Naive thymus-derived CD4-positive, alpha-beta T cell (primary cell): ENCODE measurements at places on chromosomes 11 and 22. TPM values are rescaled to one million over a fixed set of nuclear protein-coding genes. Genes with fewer than 3 reads are reported as not detected.

Gene OR8A1
- total RNA-seq, result not detected

Gene CD59
- 36.2 TPM for total RNA-seq

- H3K27ac ChIP-seq, result no peak overlapping the region
- H3K27me3 ChIP-seq, result no peaks in the 10 kb centered on the region
- no peaks in the 10 kb centered on the region for H3K36me3 ChIP-seq
- no peak for DNase-seq
Observed at GRCh38 chr11:65672180-65672860, 9.6 kb upstream of the RELA start.

- H3K4me3 ChIP-seq, result peak overlapping the region; percentile 92
- no peak for DNase-seq
- H3K27ac ChIP-seq, result peak overlapping the region; percentile 79
- no peaks in the 10 kb centered on the region for H3K27me3 ChIP-seq
- no peaks in the 10 kb centered on the region for H3K36me3 ChIP-seq
Observed at GRCh38 chr11:66311470-66311964, 5.3 kb downstream of the CD248 start.

DNA sequence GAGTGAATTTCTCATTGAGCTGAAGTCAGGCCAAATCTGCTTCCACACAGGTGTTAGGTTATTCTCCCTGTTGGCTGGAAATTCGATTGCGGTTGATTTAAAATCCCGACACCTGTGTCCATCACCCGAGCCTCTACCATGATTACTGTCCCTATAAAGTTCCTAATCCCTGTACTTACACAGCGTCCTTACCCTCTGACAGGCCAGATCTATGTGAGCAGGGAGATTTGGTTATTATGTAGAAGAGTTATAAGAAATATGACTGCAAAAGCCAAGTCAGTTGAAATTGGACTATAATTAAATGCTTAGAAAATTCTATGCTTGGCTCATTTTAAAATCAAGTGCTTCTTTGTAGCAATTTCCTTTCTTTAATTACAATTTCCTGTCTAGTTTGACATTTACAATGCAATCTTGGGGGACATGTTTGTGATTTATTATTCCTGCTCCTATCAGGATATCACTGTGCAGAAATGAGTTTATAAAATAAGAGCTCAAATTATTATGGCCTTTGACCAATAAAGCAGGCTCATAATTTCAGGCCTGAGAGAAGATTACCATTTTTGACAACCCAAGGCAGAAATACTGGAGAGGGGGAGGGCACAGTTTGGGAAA lies 32.5 kb upstream of the LMO1 start:
- DNase-seq, result no peak
- no peak overlapping the region for H3K4me3 ChIP-seq
- H3K36me3 ChIP-seq, result no peaks in the 10 kb centered on the region
- no peaks in the 10 kb centered on the region for H3K4me1 ChIP-seq
- H3K27ac ChIP-seq, result no peak overlapping the region

Gene OR52H1
- total RNA-seq, result 0.56 TPM in 1 of 2 replicates, not detected in the other

DNA sequence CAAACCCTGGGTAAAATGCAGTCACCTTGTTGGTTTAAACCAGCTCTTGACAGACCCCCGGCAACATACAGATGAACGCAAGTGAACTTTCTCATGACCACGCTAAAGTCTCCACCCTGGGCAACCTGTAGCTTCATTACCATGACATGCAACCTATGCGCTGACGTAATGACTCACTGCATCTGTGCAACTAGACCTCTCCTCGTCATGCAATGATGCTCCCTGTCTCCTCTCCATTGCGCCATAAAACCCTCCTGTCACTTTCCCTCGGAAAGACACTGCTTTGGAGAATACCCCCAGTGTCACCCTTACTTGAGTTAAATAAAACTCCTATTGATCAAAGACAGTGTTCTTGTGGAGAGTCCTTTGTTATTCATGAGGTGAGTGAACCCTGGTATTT lies 52.5 kb downstream of the RCN1 start:
- no peak overlapping the region for H3K4me3 ChIP-seq
- no peak overlapping the region for H3K27ac ChIP-seq

Gene OTOG
- total RNA-seq, result not detected

- no peaks in the 10 kb centered on the region for H3K36me3 ChIP-seq
- H3K27ac ChIP-seq, result no peak overlapping the region
- no peak overlapping the region for H3K4me3 ChIP-seq
- no peaks in the 10 kb centered on the region for H3K4me1 ChIP-seq
Observed at GRCh38 chr22:27715106-27715505, 86.5 kb downstream of the MN1 start.

DNA sequence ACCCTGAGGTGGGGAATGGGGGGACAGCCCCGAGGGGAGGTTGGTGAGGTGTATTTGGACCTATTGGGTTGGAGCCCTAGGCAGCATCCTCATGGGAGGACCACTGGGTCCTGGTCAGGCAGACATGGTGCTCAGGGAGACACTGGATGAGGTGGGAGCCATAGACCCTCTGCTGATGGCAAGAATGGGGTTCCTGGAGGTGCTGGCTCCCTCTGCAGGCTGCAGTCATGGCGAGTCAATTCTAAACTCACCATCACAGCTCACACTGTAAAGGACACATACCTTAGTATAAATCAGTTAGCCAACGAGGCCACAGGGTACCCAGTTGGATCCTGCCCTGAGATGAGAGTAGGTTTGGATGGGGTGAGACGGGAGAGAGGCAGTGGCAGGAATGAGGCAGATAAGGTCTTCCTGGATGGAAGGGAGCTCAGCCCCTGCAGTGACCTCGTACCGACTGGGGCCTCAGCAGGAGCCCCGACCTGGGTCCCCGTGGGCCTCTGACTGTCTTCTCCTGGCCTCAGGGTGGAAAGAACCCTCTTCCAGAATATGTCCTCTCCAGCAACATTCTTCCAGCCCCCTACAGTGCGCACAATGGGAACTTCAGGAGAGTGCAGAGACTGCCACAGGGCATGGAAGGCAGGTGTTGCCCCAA lies 1.7 kb upstream of the GAB4 start:
- H3K36me3 ChIP-seq, result no peaks in the 10 kb centered on the region
- peaks cover 4% of the 10 kb centered on the region for H3K27me3 ChIP-seq
- no peaks in the 10 kb centered on the region for H3K4me1 ChIP-seq
- no peak overlapping the region for H3K4me3 ChIP-seq

GRCh38 chr11:119332111-119332765 lies 2.1 kb upstream of the RNF26 start:
- no peak for DNase-seq
- no peaks in the 10 kb centered on the region for H3K27me3 ChIP-seq
- no peak overlapping the region for H3K27ac ChIP-seq
- peaks cover 12% of the 10 kb centered on the region for H3K4me1 ChIP-seq
- H3K36me3 ChIP-seq, result peaks cover 15% of the 10 kb centered on the region

DNA sequence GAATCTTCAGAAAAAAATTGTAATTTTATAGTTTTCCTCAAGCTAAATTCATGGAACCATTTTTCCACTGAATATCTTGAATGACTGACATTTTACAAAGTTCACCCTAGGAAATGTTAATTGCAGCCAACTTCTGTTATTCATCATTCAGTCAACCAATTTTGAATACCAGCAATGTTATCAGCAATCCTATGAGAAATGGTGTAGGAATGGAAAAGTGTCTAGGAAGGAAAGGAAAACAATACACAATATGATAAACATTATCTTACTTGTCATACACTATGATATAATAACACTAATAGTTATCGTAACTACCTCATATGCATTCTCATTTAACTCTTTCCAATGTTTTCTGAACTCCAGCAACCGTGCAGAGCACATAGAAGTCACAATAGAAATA lies 790.5 kb upstream of the LRRC4C start:
- H3K36me3 ChIP-seq, result no peaks in the 10 kb centered on the region
- no peak overlapping the region for H3K27ac ChIP-seq
- H3K4me1 ChIP-seq, result no peaks in the 10 kb centered on the region
- no peaks in the 10 kb centered on the region for H3K27me3 ChIP-seq
- no peak for DNase-seq

DNA sequence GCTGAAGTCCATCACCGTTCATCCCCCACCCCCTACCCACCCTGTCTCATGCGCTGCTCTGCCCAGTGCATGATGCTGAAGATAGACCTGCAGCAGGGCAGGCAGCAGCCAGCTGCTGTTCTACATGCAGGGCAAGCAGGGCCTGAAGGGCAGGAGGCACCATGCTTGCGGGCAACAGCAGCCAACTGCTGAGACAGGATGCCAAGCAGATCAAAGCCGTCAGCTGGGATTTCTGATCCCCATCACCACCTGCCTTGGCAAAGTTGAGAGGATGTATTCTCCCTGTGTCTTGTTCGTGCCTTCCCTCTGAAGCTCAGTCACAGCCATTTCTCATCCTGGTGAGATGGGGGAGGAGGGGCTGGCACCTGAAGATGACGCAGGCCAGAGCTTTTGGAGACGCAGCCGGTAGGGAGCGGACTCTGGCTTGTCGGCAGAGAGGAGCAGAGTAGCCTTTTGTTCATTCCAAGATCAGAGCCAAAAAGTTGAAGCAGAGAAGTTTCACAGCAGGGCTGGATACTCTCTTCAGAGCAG lies 227.0 kb downstream of the GRIK4 start:
- no peak overlapping the region for H3K4me3 ChIP-seq
- no peak overlapping the region for H3K27ac ChIP-seq
- no peaks in the 10 kb centered on the region for H3K36me3 ChIP-seq
- no peaks in the 10 kb centered on the region for H3K27me3 ChIP-seq
- DNase-seq, result no peak

DNA sequence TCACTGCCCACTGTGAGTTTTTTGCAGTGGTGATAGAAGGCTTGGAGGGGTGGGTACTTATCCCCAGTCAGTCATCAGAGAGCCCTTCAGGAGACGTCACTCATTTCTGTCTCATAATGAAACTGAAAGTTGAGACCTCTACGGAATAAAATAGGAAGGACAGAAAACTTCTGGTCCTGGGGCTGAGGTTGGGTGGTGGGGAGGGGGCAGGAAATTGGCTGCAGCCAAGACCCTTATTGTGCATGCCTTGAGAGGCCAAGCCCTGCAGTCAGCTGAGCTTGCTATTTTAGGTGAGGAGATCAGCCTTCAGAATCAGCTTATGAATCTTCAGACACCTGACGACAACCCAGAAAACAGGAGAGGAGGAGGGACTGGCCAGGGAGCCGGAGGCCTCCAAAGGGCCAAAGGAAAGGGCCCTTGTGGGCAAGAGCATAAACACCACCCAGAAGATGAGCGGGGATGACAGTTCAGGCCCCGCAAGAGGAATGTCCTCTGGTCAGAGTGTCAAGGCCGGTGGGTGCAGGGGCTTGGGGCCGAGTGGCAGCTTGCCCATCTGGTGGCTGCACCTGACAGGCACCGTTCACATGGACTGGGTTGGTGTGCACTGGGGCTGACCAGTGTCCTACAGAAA lies 17.9 kb upstream of the ADA2 start:
- H3K27ac ChIP-seq, result peak overlapping the region; percentile 73
- no peaks in the 10 kb centered on the region for H3K27me3 ChIP-seq
- no peaks in the 10 kb centered on the region for H3K36me3 ChIP-seq
- peaks cover 12% of the 10 kb centered on the region for H3K4me1 ChIP-seq
- DNase-seq, result peak; percentile 34

Gene OR8D1
- total RNA-seq, result not detected in 2 replicates

- H3K27ac ChIP-seq, result no peak overlapping the region
- H3K27me3 ChIP-seq, result no peaks in the 10 kb centered on the region
- no peak overlapping the region for H3K4me3 ChIP-seq
- H3K4me1 ChIP-seq, result no peaks in the 10 kb centered on the region
- H3K36me3 ChIP-seq, result no peaks in the 10 kb centered on the region
- no peak for DNase-seq
Observed at GRCh38 chr11:117591316-117592039, 205.5 kb downstream of the DSCAML1 start.

- no peak for DNase-seq
- peaks cover 12% of the 10 kb centered on the region for H3K36me3 ChIP-seq
- peak overlapping the region; percentile 93 for H3K4me3 ChIP-seq
- no peaks in the 10 kb centered on the region for H3K27me3 ChIP-seq
Observed at GRCh38 chr22:35649026-35649553, 844 bp downstream of the APOL6 start.

GRCh38 chr11:128359515-128359914 lies 227.8 kb downstream of the ETS1 start:
- H3K4me3 ChIP-seq, result no peak overlapping the region
- no peak overlapping the region for H3K27ac ChIP-seq
- no peaks in the 10 kb centered on the region for H3K36me3 ChIP-seq
- H3K27me3 ChIP-seq, result no peaks in the 10 kb centered on the region
- no peaks in the 10 kb centered on the region for H3K4me1 ChIP-seq
- no peak for DNase-seq

GRCh38 chr11:782264-783174 lies 5.2 kb upstream of the GATD1 start:
- no peaks in the 10 kb centered on the region for H3K27me3 ChIP-seq
- no peak overlapping the region for H3K27ac ChIP-seq
- H3K4me1 ChIP-seq, result peaks cover 4% of the 10 kb centered on the region
- DNase-seq, result no peak

DNA sequence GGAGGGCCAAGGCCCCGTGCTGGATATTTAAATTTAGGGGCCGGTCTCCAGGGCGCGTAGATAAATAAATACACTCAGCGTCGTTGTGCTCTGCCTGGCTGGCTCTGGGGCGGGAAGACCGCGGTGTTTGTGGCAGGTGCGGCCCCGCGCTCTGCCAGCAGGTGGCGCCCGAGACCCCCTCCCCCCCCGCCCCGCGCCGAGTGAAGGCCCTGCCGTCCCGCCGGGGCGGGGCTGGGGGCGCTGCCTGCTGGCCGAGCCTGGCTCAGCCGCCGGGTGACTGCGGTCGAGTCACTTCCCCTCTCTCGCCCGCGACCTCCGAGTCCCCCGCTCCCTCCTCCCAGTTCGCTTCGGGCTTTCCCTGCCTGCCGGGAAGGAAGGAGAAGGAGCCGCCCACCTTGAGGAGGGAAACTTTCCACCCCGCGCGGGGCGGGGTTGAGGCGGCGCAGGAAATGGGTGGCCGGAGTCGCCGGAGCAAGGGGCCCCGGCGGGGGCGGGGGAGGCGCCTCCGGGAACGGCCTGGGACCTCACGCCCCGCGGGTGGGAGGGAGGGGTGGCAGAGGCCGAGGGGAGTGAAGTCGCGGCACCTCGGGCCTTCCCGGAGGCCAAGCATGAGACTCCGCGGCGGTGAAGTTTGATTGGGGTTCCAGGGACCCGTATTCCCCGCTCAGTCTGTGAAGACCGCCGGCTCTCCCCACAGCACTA lies 1.6 kb upstream of the EHBP1L1 start:
- peaks cover 47% of the 10 kb centered on the region for H3K4me1 ChIP-seq
- peak overlapping the region; percentile 96 for H3K27ac ChIP-seq
- peak; percentile 79 for DNase-seq
- H3K27me3 ChIP-seq, result no peaks in the 10 kb centered on the region
- peak overlapping the region; percentile 82 for H3K4me3 ChIP-seq

- H3K27ac ChIP-seq, result no peak overlapping the region
- no peaks in the 10 kb centered on the region for H3K36me3 ChIP-seq
- H3K27me3 ChIP-seq, result no peaks in the 10 kb centered on the region
- no peak for DNase-seq
Observed at GRCh38 chr11:119803726-119804294, 74.8 kb upstream of the NECTIN1 start.

Gene OR6A2
- total RNA-seq, result not detected

DNA sequence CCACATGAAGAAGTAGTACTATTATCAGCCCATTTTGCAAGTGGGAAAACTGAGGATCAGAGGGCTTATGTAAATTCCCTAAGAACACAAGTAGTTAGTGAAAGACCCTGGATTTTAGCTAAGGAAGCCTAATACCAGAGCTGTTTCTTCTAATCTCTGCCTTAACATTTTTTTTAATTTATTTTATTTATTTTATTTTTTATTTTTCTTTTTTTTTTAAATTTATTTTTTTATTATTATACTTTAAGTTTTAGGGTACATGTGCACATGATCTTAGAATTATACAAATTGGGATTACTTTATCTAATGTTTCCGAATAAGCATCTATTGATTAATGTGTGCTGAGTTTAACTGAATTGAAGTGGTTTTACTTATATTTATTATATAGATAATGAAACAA lies 1015.3 kb downstream of the LRRC4C start:
- H3K36me3 ChIP-seq, result no peaks in the 10 kb centered on the region
- no peaks in the 10 kb centered on the region for H3K27me3 ChIP-seq
- DNase-seq, result no peak
- no peaks in the 10 kb centered on the region for H3K4me1 ChIP-seq
- H3K27ac ChIP-seq, result no peak overlapping the region
